ENCODE measurements at places on chromosomes 2 and 18. TPM values are rescaled to one million over a fixed set of nuclear protein-coding genes. Genes with fewer than 3 reads are reported as not detected.
A peak's percentile ranks its signal among the peaks of the same experiment; 100 is the strongest.

DNA sequence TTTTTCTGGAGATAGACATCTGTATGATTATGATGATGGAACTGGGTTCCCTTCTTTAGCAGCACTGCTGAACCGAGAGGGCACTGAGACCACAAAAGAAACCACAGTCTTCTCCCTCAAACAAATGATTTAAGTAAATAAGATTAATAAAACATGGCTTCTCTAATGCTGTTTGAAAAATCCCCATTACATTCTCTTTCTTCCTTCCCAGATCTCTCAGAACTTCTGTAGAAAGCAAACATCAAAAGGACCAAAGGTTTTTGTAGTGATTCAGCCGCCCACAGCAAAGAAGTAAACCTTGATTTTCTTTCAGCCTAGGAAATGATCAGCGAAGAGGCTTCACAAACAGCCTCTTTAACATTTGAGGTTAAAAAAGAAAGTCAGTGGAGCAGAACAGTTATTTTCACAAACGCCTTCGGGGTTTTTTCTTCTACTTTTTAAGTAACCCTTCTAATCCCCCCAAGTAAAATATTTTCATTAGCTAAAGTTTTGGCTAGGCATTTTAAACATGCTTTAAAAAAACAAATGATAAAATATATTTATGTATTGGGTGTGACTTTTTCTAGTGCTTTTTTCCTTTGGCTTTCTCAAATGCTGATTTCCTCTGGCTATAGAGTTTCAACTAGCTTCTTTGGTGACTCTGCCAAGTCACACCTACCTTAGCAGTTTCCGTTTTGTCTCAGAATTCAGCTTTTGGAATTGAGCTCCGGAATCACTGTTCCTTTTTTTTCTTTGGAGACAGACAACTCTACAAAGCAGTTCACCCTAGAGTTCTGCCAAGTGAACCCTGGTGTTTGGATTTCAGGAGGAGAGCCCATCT lies 89.6 kb downstream of the UPP2 start:
- no peak for DNase-seq

DNA sequence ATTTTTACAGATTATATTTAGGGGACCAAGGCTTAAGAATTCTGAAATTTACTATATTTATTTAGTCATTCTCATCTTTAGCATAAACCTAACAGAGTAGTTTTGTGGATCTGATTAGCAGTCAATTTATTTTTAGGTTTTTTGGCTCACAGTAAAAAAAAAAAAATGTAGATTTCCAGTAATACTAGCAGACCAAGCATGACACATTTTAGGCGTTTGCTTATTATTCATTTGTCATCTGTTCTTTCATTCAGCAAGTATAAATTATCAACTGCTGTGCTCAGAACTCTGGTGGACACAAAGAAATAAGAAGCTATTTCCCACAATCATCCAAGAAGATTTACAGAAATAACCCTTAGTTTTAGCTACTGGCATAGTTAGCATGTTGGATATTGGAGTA lies 20.6 kb downstream of the PDE1A start:
- DNase-seq = no peak

DNA sequence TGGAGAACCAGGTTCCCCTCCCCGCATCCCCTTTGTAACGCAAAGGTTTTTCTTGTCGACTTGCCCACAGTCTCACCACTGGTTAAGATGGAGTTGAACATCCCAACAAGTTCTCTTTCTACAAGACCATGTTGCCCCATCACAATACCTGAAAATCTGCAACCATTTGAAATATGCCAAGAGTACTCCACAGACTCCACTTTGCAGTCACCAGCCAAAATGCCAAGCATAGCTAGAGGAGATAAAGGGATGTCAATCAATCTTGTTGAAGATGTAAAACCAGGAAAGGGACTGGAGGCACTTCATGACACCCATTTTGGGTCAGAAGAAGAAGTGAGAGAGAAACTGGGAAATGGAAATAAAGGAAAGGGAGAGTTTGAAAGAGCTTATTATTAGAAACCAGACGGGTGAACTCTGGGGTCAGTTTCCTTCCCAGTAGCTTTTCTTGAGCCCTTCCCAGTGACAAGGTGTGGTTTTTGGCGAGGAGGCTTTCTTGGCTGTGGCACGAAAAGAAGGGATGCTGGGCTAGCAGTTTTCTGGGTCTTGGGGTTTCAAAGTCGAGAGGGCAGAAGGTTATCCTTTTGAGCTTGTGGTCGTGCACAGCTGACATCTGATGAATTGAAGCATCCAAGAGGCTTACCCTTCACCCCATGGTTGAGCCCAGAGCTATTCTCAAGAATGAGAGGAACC lies 79.3 kb downstream of the ACAA2 start:
- DNase-seq = no peak

DNA sequence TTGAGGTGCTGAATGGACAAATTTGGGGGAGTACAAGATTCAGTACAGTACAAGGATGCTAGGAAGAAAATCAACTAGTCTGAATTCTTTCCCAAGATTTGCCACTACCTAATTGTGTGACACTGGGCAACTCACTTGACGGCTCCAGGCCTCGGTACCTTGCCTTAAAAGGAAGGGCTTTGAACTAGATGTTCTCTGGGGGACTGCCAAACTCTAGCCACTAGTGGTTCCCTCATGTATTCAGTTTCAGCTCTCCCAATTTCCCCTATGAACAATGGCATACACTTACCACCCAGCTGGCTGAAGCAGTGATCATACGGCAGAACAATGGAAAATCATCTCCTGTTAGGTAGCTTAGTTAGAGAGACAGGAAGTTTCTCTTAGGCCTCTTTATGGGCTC lies 73.4 kb downstream of the VWC2L start:
- no peak for DNase-seq

- DNase-seq = no peak
Observed at GRCh38 chr2:230589025-230589424, 123.6 kb upstream of the CAB39 start.

- no peak for DNase-seq
Observed at GRCh38 chr2:100580367-100581276, 17.8 kb downstream of the PDCL3 start.

ARHGAP28 gene
- total RNA-seq = 7.0 TPM

GRCh38 chr18:23943104-23943503 lies 71.5 kb upstream of the TTC39C start:
- DNase-seq = no peak

GRCh38 chr18:48600456-48601090 lies 61.7 kb downstream of the CTIF start:
- no peak for DNase-seq

GRCh38 chr18:45980229-45980628 lies 13.1 kb upstream of the EPG5 start:
- DNase-seq = no peak

DNA sequence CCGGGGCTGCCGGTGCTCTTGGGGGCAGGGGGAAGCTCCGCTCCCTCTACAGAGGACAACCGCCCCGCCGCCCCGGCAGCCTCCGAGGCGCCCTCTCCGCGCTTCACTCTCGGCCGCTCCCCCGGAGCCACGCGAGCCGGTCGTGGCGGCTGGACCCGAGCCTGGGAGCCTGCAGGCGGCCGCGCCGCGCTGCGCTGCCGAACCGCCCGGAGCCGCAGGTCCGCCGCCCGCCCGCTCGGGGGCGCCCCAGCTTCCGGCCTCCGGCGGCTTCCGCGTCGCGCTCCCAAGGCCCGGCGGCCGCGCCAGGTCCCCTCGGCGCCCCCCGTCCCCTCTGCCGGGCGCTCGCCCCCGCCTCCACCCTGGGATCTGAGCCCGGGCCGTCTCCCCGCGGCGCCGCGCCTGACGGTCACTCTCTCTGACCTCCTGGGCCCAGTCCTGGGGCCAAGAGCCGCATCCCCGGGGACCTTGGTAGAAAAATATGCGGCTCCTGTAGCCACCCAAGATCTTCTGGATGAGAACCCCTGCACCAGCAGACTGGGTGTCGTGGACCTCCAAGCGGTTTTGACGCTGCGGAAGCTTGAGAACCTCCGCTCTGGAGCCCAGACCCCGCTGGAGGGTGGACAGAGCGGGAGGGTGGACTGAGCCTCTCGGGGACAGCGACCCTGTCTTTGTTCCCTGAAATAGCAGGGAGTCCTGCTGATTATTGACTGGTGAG lies 44.3 kb downstream of the SERTAD2 start:
- DNase-seq = no peak

SLC9A4 gene
- 0.20 TPM for total RNA-seq

DNA sequence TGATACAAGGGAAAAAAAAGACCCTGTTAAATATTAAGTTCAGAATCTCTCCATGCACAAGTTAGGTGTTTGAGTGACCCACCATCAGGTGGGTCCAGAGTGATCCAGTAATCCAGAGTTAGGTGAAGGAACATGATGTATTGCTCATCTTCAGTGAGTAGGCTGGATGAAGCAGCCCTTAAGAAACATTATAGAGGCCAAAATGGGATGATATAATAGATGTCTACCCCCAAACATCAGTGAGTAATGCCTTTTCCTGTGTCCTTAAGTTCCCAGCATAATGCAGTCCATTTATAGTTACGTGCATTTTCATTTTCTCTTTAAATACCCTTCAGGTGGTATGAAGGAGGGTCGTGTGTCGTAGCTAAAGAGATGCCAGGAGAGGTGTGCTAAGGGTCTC lies 89.6 kb downstream of the MAP4K4 start:
- no peak for DNase-seq

DNA sequence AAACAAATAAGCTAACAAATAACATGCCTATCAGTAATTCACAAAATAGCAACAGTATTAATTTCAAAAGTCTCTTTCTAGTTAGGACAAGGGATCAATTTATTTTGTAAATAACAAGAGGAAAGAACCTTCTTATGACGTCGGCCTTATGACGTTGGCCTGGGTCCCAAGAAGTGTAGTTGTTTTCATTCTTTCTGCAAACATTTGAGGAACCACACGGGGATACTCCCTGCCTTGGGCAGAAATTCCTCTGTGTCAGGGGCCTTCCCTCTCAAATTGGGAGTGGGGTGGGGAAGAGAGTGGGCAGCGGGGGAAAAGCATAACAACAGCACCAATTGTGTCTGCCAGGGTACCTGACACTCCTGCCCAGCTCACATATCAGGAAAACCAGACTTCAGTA lies 1.3 kb downstream of the CCDC68 start:
- no peak for DNase-seq

DNA sequence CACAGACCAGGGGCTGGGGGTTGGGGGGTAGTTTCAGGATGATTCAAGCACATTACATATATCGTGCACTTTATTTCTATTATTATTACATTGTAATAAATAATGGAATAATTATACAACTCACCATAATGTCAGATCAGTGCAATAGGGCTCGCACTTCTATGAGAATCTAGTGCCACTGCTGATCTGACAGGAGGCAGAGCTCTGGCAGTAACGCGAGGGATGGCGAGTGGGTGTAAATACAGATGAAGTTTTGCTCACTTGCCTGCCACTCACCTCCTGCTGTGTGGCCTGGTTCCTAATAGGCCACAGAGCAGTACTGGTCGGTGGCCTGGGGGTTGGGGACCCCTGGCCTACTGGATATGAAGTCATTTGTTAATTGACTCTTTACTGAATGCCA lies 190.5 kb downstream of the CLIP4 start:
- DNase-seq = no peak

GCG gene
- total RNA-seq = not detected

DNA sequence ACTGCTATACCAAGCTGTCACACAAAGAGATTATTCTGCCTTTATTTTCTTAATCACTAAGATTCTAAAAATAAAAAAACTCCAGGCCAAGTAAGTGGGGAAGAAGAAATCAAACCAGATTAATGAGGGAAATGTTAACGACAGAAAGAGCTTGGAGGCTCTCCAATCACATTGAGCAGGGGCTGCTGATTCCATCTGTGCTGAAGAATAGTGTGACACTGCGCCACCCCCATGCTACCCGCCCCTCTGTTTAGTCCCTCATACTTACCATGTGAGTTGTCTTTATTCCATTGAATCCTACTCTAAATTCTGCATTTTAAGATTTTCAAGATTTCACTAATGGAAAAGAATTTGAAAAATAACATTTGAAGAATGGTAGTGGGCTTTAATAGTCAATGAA lies 998.0 kb upstream of the CDH2 start:
- peak; percentile 47 for DNase-seq

DNA sequence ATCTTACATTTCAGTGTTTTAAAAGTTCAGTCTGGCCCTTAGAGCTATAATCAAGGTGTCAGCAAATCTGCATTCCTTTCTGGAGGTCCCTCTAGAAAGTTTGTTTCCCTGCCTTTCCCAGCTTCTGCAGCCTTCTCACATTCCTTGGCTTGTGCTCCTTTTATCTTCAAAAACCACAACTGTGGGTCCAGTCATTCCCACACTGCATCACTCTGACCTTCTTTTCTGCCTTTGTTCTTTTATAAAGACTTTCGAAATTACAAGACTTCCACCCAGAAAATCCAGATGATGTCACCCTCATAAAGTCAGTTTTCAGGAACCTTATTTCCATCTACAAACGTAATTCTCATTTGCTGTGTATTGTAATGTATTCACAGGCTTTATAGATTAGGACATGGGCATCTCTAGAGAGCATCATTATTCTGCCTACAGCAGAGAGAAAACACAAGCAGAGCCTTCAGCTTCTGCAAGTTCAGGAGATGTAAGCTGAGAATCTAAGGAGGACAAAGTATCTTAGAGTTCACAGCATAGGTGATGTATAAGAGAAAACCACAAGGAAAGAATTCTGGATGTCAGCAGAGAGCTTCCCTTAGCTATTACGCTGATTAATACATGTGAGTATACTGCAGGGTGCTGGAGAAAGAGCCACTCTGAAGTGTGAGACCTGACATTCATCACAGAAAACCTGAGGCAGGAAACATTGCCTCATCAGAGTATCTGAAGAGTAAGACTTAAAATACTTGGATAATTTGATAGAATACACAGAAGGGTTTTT lies 1100.2 kb downstream of the CBLN2 start:
- no peak for DNase-seq

DNA sequence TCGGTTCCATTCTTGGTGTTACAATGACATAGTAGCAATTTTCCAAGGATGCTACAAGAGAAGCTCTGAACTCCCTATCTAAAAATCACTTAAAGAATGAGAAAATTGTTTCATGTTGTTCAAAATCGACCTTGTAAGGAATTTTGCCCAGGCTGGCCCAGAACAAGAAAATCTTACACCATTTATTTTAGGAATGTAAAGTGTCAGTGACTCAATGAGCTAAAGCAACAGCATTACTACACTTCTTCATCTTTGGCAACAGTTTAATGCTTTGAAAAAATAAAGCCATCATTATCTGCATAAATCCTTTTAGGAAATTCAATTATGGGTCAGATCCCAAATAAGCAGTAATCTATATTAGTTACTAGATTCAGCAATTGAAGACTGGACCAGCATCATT lies 38.6 kb downstream of the SLC25A12 start:
- DNase-seq = no peak

- DNase-seq = no peak
Observed at GRCh38 chr2:121202541-121203310, 82.3 kb downstream of the TFCP2L1 start.

- DNase-seq = no peak
Observed at GRCh38 chr18:55064760-55065159, 105.5 kb upstream of the CCDC68 start.

XIRP2 gene
- total RNA-seq = not detected

DNA sequence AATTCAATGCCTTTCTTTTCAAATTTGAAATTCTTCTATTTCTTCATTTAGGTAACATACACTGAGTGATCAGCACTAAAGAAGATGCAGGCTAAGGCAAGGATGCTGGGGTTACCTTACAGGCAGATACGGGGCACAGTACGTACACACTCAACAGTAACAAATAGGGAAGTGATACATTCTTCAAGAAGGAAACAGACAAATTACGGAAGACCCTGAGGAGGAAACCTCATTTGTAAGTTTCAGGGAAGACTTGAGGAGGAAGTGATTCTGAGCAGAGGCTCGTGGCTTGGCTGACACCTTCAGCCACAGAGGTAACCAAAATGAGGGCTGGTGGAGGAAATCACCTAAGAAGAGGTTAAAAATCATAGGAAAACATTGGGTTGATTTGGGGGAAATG lies 1108.3 kb upstream of the KLHL29 start:
- DNase-seq = no peak

GRCh38 chr2:25314514-25315315 lies 27.0 kb downstream of the DNMT3A start:
- DNase-seq = peak; percentile 61

IGFBP5 gene
- total RNA-seq = 77.4 TPM

Measured in dorsolateral prefrontal cortex (tissue), 122 donors.